ENCODE measurements at places on chromosomes 13 and 19.

GRCh38 chr13:51585696-51586095 lies 1.4 kb downstream of the WDFY2 start:
- DNase-seq, result no peak

DNA sequence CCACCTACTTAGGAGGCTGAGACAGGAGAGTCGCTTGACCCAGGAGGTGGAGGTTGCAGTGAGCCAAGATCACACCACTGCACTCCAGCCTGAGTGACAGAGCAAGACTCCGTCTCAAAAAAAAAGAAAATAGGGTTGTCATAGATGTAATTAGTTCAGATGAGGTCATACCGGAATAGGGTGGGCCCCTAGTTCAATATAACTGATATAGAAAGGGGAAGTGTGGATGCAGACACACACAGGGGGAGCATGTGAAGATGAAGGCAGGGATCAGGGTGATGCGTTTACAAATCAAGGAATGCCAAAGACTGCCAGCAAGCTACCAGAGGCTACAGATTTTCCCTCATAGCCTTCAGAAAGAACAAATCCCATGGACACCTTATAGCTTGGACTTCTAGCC lies 24.3 kb upstream of the EEF1AKMT1 start:
- no peak for DNase-seq

GRCh38 chr13:44306371-44307192 lies 67.0 kb upstream of the SERP2 start:
- peak; percentile 17 for DNase-seq

DNA sequence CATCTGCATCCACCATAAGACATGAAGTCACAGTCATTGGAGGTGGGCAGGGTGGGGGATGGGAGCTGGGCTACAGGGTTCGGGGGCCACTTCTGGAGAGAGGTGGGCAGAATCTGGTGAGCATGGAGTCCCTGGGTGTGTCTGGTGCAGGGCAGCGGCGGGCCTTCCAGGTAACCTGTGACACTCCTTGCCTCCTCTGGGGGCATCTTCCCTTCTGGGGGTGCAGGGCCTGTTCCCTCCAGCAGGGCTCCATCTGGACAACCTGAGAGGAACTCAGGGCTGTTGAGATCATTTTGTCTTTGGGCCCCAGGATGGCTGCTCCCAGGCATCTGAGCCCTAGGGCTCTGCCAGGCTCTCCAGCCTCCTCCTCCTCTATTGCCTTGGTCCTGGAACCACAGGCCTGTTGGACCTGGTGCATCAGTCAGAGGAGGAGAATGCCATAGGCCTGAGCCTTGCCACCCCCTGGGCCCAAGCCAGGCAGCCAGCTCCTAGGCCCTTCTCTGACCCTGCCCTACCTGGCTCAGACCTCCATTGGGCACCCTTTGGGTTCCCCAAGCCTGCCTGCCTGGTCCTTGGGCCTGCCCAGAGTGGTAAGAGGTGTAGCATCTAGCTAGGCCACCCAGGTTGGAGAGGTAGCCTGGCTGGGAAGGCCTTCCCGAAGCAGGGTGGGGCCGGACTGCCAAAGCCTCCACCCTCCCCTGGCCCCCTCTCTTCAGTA lies 13.4 kb downstream of the LYL1 start:
- DNase-seq, result no peak

Data from neuronal stem cell (in vitro differentiated cells).